ENCODE measurements at places on chromosomes 6 and 20.

- DNase-seq: no peak
Observed at GRCh38 chr6:163309491-163310026, 105.0 kb upstream of the QKI start.

- DNase-seq: no peak
Observed at GRCh38 chr6:154202339-154202738, 154.3 kb downstream of the IPCEF1 start.

DNA sequence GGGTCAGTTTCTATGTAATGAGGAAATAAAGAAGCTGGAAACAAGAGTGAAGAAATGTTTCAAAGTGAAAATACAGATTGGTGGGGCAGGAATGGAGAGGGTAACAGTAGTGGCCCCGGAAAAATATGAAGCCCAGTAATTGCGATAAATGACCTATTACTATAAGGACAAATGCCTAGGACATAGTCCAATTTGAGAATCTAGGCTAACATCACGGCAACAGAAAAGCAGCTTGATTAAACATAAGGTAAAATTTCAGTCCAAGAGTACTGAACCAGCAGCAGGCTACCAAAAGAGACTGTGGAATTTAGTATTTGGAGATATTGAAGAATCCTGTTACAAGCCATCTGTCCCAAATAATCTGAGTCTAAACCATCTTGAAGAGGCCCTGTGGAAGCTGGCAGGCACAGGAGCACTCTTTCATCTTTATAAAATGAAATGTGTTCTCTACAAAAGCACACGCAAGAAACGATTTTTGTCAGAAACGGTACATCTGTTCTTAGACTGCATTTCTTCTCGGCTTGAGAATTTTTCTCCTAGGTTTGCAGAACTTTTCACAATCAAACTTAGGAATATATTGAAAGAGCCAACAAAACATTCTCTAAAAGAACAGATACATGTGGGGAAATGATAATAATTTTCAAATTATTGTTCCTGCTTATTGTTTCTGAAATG is 49.3 kb downstream of the ELOVL5 start:
- DNase-seq: no peak

GRCh38 chr6:27303613-27304272 is 8.3 kb downstream of the POM121L2 start:
- DNase-seq: no peak

GRCh38 chr6:80991316-80991715 is 761.2 kb downstream of the TENT5A start:
- DNase-seq: no peak

DNA sequence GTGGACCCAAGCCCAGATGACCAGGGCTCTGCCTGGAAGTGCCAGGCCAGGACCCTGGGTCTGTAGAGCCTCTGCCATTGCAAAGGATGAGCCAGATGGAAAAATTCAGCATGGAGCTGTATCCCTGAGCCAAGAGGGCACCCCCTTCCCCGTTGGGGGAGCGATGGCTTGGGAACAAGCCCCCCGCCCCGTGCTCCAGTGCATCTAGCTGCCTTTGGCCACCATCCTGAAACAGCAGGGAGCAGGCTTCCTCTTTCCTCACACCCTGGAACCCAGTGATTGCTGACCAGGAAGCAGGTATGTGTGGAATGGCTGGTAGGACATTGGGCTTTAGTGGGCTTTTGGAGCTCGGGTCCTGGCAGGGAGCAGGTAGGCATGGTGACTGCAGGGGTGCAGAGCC is 2.2 kb downstream of the MLN start:
- DNase-seq: no peak

GRCh38 chr6:9628819-9629218 is 786.1 kb downstream of the TFAP2A start:
- no peak for DNase-seq

- DNase-seq: no peak
Observed at GRCh38 chr6:159756508-159756907, 5.3 kb upstream of the ACAT2 start.

- no peak for DNase-seq
Observed at GRCh38 chr6:37698264-37699137, 818 bp upstream of the MDGA1 start.

GRCh38 chr6:110389689-110390382 is 25.5 kb downstream of the DDO start:
- DNase-seq: no peak

- no peak for DNase-seq
Observed at GRCh38 chr20:21698494-21699215, 6.8 kb upstream of the PAX1 start.

- no peak for DNase-seq
Observed at GRCh38 chr20:6692566-6693173, 74.8 kb upstream of the BMP2 start.

DNA sequence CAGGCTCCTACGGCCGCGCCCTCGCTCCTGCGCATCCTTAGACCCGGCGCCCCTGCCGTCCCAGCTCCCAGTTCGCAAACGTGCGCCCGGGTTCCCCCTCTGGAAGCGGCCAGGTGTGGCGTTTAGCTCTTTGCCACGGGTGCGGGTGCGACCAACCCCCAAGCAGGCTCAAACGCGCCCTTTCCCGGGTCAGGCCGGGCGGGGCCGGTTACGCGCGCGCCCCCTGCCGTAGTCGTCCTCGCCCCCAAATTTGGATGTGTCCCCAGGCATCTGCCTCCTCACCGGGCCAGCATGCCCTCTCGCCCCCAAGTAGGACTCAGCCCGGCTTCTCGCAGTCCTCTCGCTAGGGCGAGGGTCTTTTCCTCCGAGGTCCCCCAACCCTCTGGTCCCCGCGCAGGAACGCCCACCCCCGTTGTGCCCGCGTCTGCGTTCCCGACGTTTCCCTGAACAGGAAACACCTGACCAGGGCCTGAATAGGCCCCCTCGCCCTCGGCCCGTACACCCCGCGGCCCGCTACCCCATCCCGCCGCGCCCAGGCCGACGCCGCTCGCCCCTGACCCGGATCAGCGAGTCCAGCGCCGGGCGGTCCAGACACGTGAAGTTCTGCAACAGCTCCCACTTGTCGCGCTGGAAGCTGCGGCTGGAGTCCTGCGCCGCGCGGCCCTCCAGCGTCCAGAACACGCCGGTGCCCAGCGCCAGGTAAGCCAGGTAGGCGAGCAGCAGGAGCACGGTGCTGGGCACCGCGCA is 520 bp downstream of the KCNK17 start:
- no peak for DNase-seq

GRCh38 chr6:41231246-41231645 is 3.1 kb downstream of the TREML4 start:
- no peak for DNase-seq

DNA sequence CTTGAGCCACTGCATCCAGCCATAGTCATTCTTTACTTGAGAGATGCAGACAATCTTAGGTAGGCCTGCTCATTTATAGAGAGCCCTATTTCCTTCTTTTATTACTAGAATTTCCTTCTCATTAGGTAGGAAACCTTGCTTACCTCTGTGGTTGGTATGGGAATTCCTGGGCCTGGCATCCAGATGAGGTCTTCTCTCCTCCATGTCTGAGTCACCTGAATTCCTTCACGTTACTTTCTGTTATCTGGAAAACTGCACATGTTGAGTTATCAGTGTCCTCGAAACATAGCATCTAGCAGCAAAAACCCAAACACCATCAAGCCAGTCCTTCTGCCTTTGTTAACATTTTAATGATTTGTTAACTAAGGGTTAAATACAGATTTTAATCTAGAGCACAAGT is 2.2 kb downstream of the ZNFX1 start:
- no peak for DNase-seq

DNA sequence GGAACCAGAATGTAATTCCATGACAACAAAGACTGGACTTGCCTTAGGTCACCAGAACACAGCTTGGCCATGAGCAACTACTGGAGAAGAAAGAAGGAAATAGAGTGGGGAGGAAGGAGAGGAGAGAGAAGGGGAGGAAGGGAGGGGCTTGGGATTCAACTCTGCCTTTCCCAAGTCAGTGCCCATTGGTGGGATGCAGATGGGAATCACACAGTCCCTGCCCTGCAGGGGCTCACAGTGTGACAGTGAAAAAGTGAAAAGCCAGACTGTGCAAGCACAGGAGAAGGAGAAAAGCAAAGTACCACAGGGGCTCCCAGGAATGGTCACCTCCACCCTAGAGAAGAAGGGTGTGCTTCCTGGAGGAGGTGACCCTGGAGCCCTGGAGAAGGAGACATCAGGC is 14.0 kb downstream of the RIMS4 start:
- no peak for DNase-seq

Measured in SK-N-MC (cell line).